ENCODE measurements at places on chromosomes 12 and 14.

DNA sequence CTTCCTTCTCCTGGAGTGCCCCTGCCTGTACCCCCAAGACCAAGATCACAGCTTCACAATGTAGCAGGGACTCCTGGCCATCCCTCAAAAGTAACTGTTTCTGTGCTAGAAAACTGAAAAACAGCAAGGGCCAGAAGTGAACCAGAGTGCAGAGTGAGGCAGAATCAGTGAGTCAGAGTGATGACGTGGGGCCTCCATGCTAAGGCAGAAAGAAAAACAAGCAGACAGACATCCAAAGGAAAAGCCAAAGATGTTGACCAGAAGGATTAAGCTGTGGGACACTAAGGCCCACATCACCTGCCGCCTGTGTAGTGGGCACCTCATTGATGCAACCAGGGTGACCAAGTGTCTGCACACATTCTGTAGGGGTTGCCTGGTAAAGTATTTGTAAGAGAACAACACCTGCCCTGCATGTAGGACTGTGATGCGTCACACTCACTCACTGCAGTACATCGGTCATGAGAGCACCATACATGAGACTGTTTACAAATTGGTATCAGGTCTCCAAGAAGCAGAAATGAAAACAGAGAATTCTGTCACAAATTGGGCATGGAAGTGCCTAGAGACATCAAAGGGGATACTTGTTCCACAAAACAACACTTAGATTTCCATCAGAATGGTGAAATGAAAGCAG is 51.2 kb downstream of the ARMH4 start:
- no peak for DNase-seq

- DNase-seq = no peak
These were observed 30.2 kb upstream of the DYRK2 start for GRCh38 chr12:67618303-67618702.

GRCh38 chr12:27429606-27430005 is 16.9 kb upstream of the SMCO2 start:
- no peak for DNase-seq

DNA sequence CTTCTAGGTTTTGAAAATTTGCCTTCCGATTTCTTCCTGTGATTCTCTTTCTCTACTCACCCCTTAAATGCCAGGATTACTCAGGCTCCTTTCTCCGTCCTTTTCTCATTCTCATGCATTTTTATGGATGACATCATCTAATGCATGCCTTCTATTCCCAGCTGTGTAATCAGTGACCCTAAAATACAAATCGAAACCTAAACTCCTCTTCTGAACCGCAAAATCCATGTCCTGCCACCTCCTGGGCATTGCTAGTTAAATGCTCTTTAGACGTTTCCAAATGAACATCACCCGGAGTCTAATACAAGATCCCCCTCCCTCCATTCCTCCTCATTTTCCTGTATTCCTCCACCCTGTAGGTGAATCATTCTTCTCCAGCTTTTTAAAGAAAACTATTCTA is 1703.1 kb upstream of the FLRT2 start:
- DNase-seq = no peak

DNA sequence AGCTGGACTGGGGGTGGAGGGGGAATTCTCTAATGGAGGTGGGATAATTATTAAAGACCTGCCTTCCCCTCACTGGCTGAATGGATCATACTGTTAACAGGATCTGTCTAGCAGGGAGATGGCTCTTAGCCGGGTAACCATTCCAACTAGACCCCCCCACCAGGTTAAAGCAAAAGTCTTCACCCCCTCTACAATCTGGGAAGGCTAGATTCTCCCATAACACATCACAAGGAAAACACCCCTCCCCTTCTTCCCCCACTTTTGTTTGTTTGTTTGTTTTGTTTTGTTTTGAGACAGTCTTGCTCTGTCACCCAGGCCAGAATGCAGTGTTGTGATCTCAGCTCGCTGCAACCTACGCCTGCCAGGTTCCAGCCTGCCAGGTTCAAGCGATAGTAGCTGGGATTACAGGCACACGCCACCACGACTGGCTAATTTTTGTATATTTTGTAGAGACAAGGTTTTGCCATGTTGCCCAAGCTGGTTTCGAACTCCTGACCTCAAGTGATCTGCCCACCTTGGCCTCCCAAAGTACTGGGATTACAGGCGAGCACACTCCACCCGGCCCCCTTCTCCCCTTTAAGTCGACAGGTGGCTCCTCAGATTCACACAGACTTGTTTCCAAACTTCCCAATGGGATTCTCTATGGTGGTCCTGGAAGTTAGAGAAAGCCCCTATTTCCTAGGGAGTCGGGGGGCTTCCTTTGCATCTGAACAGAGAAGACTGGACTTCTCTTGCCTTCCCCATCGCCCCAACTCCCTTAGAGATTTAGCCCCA is 3.5 kb upstream of the BAZ2A start:
- DNase-seq = no peak

- no peak for DNase-seq
These were observed 38.8 kb downstream of the MMAB start for GRCh38 chr12:109534456-109534855.

GRCh38 chr12:4441355-4442335 is 4.0 kb downstream of the FGF6 start:
- DNase-seq = no peak
